Activated naive CD4-positive, alpha-beta T cell treated with anti-CD3 and anti-CD28 coated beads, Interleukin-2, amount 50 U/mL, for 72 hours (primary cell): ENCODE measurements at places on chromosomes 5 and 9. TPM values are rescaled to one million over a fixed set of nuclear protein-coding genes. Genes with fewer than 3 reads are reported as not detected.

GRCh38 chr5:91194824-91195381 is 188.2 kb downstream of the ARRDC3 start:
- DNase-seq = no peak

DNA sequence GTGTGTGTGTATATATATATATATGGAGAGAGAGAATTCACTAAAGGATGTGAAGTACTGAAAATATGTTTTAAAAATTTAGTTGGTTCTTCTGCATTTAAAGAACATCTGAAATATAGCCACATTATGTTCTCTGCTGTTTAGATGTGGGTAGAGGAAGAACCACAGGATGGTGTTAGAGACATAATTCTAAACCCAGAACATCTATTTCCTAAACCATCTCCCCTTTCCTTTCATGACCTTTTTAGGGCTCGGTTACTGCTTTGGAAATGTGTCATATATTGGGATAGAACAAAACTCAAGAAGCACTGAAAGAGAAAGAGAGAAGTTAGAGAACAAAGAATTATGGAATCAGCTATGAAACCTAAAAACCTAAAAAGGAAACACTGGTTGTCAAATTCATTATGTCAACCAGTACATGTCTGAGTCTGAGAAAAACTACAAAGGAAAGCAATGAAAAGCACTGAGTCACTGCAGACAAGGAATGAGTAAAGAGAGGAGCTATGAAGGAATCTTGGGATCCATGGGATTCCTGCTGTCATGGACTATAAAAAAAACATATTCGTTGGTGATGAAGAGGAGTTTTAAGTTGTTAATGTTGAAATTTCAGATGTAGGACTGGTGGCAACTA is 28.4 kb downstream of the SLC12A2 start:
- no peak for DNase-seq

Gene RELL2
- 34.2 TPM for total RNA-seq

DNA sequence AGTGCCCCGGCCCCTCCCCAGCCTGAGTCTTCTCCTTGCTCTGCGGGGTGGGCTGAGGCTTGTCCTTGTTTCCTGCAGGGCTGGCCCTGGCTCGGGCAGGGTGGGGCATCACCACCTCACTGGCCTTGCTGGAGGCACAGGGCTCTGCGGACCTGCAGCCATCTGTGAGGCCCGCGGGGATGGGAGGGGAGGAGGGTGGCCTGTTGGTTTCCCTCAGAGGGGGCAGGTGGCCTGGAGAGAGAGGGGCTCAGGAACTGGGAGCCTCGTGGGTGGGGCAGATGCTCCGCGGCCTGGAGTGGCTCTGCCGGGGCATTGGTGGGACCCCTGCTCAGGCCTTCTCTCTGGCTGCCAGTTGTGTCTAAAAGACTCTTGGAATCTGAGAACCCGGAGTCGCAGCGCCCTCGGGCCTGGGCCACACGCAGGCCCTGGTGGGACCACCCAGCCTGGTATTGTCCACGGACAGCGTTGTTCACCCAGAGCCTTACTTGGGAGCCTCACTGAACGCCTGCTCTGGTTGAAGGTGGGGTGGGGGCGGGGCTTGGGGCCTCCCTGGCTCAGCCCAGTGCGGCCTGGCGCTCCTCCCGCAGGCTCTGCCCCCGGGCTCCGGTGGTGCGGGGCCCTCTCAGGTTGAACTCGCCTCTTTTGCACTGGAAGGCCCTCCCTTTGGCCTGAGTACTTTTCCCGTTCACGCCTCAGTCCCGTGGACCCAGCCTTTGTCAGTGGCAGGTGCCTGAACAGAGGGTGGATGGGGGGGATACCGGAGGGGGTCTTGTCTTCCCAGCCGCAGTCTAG is 111.3 kb downstream of the RXRA start:
- DNase-seq = no peak

DNA sequence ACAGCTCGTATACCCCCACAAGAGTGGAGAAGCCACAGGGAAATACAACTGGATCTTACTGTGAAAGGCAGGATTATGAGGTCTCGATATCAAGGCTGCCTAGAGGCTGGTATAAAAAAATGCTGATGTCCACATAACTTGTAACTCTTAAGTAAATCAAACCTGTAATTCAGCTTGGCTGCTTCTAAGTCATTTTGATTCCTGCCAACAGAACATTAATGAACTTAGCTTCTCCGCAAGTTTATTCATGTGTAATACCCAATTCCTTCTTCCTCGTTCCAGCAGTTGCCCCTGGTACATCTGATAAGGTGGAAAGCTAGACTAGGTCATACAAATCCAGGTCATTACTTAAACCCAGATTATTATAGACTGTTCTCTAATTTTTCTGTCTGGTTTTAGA is 16.4 kb upstream of the SMIM15 start:
- no peak for DNase-seq

Gene FLT4
- total RNA-seq = 2.6 TPM

- DNase-seq = no peak
These were observed 56.8 kb downstream of the HMGCS1 start for GRCh38 chr5:43256261-43256966.

DNA sequence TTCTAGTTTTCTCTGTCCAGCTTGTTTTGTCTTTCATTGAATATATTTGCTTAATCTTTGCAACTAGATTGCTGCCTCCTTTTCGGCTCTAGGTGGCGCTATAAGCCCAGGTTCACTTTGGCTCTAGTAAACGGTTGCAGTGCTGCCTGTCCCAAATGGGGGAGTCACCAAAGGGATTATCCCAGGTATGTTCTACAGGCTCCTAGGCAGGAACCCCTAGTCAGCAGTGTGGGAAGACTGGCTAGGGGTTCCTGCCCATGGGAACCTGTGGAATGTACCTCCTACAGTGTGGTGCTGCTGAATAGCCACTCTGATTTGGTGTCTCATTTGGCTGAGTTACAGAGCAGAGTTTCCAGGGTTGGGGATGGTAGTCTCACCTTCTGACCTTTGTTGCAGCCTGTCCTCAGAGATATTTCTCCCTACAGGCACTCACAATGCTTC is 85.2 kb downstream of the ARSB start:
- DNase-seq = no peak

Gene GRXCR2
- not detected for total RNA-seq

Gene CSF1R
- total RNA-seq = 5.2 TPM

Gene IFNA21
- total RNA-seq = not detected

Gene SCGB3A2
- not detected for total RNA-seq

Gene PLPPR1
- total RNA-seq = not detected

Gene TNIP1
- total RNA-seq = 276 TPM

- DNase-seq = no peak
These were observed 61.7 kb downstream of the BAAT start for GRCh38 chr9:101323129-101323528.

GRCh38 chr9:34190996-34191892 is 12.4 kb downstream of the UBAP1 start:
- DNase-seq = no peak

Gene NXNL2
- not detected for total RNA-seq

DNA sequence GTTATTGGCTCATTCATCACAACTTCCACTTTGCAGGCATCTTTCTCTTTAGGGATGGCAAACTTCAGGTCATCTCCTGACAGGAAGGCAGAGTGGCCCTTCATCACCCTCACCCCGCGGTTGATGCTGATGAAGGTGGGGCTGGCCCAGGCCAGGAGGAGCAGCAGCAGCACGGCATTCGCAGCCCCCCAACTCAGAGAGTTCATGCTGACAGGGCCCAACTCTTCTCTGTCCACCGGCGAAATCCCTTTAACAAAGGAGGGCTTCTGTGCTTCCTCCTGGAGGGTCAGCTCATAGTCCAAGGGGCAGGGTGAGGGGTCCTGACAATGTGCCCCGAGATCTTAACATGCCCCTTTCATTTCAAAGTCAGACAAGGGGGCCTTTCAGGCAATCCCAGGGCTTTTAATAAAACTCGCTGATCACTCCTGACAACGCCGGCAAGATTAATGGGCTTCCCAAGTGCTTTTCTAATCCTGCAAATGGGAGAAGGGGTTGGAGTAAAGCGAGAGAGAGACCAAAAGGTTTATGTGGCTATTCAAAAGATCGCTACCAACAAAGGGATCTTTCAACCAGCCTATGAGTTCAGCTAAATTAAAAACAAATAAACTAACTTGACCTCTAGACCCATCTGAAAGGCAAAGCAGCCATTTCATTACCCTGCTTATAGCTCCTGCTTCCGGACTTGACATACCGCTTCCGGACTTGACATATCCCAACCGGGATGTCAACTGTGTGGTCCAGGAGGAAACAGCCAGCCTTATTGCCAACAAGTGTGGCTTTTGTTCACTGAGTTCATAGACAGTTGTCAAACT is 41.2 kb downstream of the FREM1 start:
- no peak for DNase-seq

- DNase-seq = no peak
These were observed 129.9 kb downstream of the INSYN2B start for GRCh38 chr5:169850409-169850808.

DNA sequence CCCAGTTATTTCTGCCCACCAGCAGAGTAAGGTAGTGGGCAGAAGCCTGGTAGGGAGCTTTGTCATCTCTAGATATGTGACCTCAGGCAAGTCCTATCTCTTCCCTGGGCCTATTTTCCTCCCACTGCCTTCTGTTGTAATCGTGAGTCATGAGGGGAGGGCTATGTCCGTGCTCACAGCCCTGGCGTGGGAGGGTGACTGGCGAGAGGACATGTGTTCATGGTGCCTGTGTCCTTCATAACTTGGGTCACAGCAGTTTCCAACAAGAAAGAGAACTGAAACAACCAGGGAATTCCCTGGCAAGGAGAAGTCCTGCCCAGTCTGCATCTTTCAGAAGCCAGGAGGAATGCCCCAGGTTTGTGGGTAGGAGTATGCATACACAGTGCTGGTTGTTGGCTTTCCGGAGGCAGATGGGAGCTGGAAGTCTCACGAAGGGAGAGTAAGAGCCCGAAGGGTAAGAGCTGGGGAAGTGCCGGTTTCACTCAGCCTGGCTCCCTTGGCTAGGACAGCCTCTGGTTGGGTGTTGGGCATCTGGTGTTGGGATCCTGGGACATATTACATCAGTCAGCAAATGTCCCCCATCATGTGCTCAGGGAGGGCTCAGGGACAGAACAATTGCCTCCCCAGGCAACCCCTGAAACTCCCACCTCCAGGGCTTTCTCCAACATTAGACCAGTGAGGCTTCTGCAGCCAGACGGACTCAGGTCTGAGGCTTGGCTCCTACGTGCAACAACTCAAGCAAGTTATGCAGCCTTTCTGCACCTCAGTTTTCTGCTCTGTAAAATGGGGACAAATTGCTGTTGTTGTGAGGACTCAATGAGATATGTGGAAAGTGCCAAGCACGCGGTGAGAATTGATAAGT is 4.3 kb upstream of the TIFAB start:
- peak; percentile 41 for DNase-seq

GRCh38 chr9:126152622-126153362 is 173.8 kb upstream of the MVB12B start:
- DNase-seq = no peak

DNA sequence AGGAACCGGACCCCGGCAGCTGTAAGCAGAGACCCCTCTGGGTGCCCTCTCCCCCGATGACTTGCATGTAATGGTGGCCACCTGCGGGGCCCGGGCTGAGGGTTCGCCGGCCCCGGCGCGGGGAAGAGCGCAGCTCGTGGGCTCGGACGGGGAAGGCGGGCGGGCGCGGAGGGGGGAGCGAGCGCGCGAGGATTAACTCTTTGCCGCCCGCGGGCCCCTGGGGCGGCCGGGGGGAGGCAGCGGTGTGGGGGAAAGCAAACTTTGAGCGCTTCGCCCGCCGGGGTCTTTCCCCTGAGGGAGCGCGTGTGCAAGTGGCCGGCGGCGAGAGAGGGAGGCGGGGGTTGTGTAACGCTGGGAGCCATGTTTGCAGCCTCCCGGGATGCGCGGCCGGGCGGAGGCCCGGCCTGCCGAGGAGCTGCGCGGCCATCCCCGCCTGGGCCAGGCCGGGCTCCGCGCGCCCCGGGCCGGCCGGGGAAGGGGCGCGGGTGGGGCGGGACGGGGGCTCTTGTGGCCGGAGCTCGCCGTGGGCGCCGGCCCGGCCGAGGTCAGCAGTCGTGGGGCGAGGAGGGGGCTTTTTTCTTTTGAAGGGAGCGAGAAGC is 547 bp downstream of the ANP32B start:
- no peak for DNase-seq

GRCh38 chr9:107700847-107701246 is 211.3 kb upstream of the KLF4 start:
- DNase-seq = no peak

DNA sequence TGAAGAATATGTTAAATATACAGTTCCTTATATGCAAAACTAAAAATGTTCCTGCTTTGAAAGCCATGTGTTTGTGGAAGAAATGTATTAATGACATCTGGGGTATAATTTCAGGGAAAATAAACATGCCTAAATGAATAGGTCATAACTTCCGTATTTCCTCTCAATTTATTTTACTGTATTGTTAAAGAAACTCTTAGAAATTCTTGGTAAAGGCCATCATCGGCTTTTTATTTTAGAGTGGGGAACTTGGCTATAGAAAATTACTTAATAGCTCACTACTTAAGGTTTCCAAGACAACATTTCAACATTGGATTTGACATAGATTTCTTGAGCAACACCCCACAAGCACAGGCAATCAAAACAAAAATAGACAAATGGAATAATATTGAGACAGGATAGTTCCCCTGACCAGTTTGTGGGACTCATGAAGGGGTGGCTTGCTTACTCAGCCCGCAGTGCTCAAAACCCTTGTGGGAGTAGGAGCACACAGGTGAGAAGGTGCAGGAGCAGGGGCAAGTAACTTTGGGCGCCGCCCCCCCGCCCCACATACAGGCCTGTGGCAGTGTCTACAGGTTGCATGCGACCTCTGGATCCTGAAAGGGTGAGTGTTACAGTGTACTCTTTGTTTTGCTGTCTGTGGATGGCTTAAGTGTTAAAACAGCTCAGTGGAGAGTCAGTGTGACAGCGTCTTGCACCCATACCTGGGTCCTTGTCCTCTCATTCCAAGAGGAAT is 891.4 kb upstream of the C9orf72 start:
- no peak for DNase-seq
